Metanephros (tissue), 2 donors: ENCODE measurements at places on chromosomes 11 and 22. TPM values are rescaled to one million over a fixed set of nuclear protein-coding genes. Genes with fewer than 3 reads are reported as not detected.

Gene SCGB2A2
- total RNA-seq = not detected

Gene ACR
- 0.18 TPM for total RNA-seq

Gene OR8A1
- total RNA-seq = not detected

Gene PTGDR2
- total RNA-seq = 1.3 TPM

Gene CCDC73
- 0.06 TPM for total RNA-seq

Gene SLCO2B1
- total RNA-seq = 15.9 TPM

Gene SMIM35
- not detected for total RNA-seq

Gene PHF21B
- total RNA-seq = 4.6 TPM

Gene NOX4
- total RNA-seq = 42.1 TPM

Gene SYCE3
- 0.58 TPM for total RNA-seq

Gene KRTAP5-7
- 0.23 TPM for total RNA-seq

Gene SLC5A4
- total RNA-seq = 2.7 TPM

Gene MS4A1
- 1.3 TPM for total RNA-seq

Gene MS4A4A
- 7.9 TPM for total RNA-seq

Gene OR51B6
- total RNA-seq = not detected

Gene CCDC15
- 3.5 TPM for total RNA-seq

Gene TBX10
- not detected for total RNA-seq

Gene CARD16
- total RNA-seq = 1.8 TPM

Gene IL10RA
- total RNA-seq = 12.3 TPM

Gene OR4D5
- not detected for total RNA-seq

Gene C22orf23
- 0.64 TPM for total RNA-seq

Gene GLB1L3
- 0.35 TPM for total RNA-seq

Gene CRACR2B
- 12.9 TPM for total RNA-seq

Gene TTLL12
- 29.5 TPM for total RNA-seq

Gene MRGPRF
- total RNA-seq = 26.7 TPM

Gene RIMBP3C
- 0.82 TPM for total RNA-seq

Gene SOX6
- total RNA-seq = 58.1 TPM

Gene FDX1
- 11.6 TPM for total RNA-seq

Gene PNPLA3
- total RNA-seq = 1.3 TPM

Gene CFAP300
- total RNA-seq = 1.9 TPM

Gene RTN4R
- total RNA-seq = 7.6 TPM

Gene ENTHD1
- total RNA-seq = not detected

Gene YPEL1
- total RNA-seq = 20.6 TPM

Gene DGAT2
- total RNA-seq = 6.2 TPM

Gene CASP12
- total RNA-seq = 0.23 TPM

Gene EMID1
- 58.3 TPM for total RNA-seq

Gene CTSW
- total RNA-seq = 1.4 TPM

Gene OR5D18
- total RNA-seq = not detected

Gene APOA4
- 0.35 TPM for total RNA-seq

Gene MYO18B
- total RNA-seq = 26.0 TPM

Gene TBX1
- 3.9 TPM for total RNA-seq

Gene MS4A3
- 8.8 TPM for total RNA-seq

Gene UCP3
- total RNA-seq = 1.2 TPM

Gene BAIAP2L2
- 4.5 TPM for total RNA-seq

Gene MUC5B
- total RNA-seq = 0.12 TPM

Gene GLYAT
- total RNA-seq = 69.0 TPM

Gene TYR
- not detected for total RNA-seq

Gene MIOX
- total RNA-seq = 5.4 TPM

Gene MAPK11
- 6.8 TPM for total RNA-seq

Gene MAPK1
- 116 TPM for total RNA-seq

Gene WEE1
- 65.9 TPM for total RNA-seq

Gene C11orf91
- not detected for total RNA-seq
